ENCODE measurements at places on chromosomes 1 and 21.
A peak's percentile ranks its signal among the peaks of the same experiment; 100 is the strongest.

DNA sequence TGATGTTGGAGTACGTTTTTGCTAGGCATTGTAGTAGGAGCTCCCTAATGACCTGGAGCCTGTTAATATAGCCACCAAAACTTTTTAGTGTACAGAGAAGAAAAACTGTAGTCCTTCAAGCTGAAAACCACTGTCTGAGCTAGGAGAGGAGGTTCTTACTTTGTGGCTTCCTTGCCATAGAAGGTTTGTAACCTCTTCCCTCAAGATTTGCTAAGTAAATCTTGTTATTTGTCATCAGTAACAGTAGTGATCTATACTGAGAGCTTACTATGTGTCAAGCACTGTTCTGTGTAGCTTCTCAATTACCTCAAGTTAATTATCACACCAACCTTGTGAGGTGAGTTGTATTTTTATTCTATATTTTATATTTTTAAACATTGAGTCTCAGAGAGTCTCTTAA is 21.2 kb upstream of the LRRC8C start:
- DNase-seq, result no peak
- H3K4me3 ChIP-seq, result no peak overlapping the region
- H3K4me1 ChIP-seq, result no peaks in the 10 kb centered on the region
- H3K27ac ChIP-seq, result no peak overlapping the region
- no peaks in the 10 kb centered on the region for H3K27me3 ChIP-seq

DNA sequence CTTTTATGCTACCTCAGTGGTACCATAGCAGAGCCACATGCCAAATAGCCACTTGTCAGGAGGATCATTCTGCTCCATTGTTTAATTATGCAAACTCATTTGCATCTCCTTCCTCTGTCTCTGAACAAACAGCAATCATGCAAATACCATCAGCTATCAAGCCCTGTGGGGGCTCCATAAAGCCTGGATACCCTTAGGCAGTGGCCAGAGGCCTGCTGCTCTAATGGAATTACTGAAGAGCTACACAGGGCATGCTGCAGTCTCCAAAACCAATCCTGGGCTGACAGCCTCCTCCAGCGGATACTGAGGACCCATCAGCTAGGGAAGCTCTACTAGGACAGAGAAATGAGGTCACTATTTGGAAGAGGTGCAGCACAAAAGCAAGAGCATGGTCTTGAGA is 376.3 kb downstream of the KCNH1 start:
- H3K27me3 ChIP-seq, result no peaks in the 10 kb centered on the region
- no peak overlapping the region for H3K27ac ChIP-seq
- no peak overlapping the region for H3K4me3 ChIP-seq
- H3K36me3 ChIP-seq, result no peaks in the 10 kb centered on the region
- no peaks in the 10 kb centered on the region for H3K4me1 ChIP-seq
- DNase-seq, result no peak

GRCh38 chr21:41769111-41769510 is 2.3 kb upstream of the RIPK4 start:
- H3K27ac ChIP-seq, result peak overlapping the region; percentile 95
- DNase-seq, result no peak
- H3K27me3 ChIP-seq, result no peaks in the 10 kb centered on the region
- H3K4me1 ChIP-seq, result peaks cover 30% of the 10 kb centered on the region

GRCh38 chr1:119027759-119028158 is 39.6 kb upstream of the TBX15 start:
- no peaks in the 10 kb centered on the region for H3K27me3 ChIP-seq
- no peaks in the 10 kb centered on the region for H3K4me1 ChIP-seq
- H3K36me3 ChIP-seq, result no peaks in the 10 kb centered on the region
- H3K27ac ChIP-seq, result no peak overlapping the region
- no peak overlapping the region for H3K4me3 ChIP-seq
- DNase-seq, result no peak

GRCh38 chr1:155938220-155938627 is 3.2 kb upstream of the RXFP4 start:
- no peak overlapping the region for H3K4me3 ChIP-seq
- peaks cover 7% of the 10 kb centered on the region for H3K36me3 ChIP-seq
- H3K27me3 ChIP-seq, result no peaks in the 10 kb centered on the region
- peaks cover 35% of the 10 kb centered on the region for H3K4me1 ChIP-seq
- peak; percentile 90 for DNase-seq
- H3K27ac ChIP-seq, result peak overlapping the region; percentile 73

DNA sequence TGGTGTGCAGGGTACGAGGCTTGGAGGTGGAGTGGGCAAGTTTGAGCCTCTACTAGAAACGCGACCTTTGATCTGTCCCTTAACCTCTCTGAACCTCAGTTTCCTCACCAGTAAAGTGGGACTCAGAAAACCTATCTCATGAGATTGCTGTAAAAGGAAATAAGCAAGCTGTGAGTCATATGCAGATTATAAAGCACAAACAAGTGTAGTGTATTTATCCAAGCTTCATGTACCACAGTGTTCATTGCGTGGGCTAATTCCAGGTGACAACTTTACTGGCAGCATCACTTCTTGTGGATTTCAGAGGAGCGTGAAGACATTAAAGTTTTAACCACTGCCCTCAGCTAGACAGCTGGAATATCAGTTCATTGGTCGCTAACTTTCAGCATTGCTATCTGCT is 44.4 kb downstream of the ZNF697 start:
- no peaks in the 10 kb centered on the region for H3K27me3 ChIP-seq
- no peak overlapping the region for H3K27ac ChIP-seq
- no peaks in the 10 kb centered on the region for H3K4me1 ChIP-seq
- DNase-seq, result no peak

- no peak for DNase-seq
- H3K4me1 ChIP-seq, result peaks cover 3% of the 10 kb centered on the region
- H3K36me3 ChIP-seq, result no peaks in the 10 kb centered on the region
- no peak overlapping the region for H3K27ac ChIP-seq
- no peaks in the 10 kb centered on the region for H3K27me3 ChIP-seq
These were observed 36.5 kb downstream of the KCNK2 start for GRCh38 chr1:215119056-215119455.

- no peak overlapping the region for H3K4me3 ChIP-seq
- H3K36me3 ChIP-seq, result no peaks in the 10 kb centered on the region
- no peaks in the 10 kb centered on the region for H3K27me3 ChIP-seq
- H3K4me1 ChIP-seq, result no peaks in the 10 kb centered on the region
- H3K27ac ChIP-seq, result no peak overlapping the region
- DNase-seq, result no peak
These were observed 52.7 kb upstream of the SERBP1 start for GRCh38 chr1:67482733-67483482.

DNA sequence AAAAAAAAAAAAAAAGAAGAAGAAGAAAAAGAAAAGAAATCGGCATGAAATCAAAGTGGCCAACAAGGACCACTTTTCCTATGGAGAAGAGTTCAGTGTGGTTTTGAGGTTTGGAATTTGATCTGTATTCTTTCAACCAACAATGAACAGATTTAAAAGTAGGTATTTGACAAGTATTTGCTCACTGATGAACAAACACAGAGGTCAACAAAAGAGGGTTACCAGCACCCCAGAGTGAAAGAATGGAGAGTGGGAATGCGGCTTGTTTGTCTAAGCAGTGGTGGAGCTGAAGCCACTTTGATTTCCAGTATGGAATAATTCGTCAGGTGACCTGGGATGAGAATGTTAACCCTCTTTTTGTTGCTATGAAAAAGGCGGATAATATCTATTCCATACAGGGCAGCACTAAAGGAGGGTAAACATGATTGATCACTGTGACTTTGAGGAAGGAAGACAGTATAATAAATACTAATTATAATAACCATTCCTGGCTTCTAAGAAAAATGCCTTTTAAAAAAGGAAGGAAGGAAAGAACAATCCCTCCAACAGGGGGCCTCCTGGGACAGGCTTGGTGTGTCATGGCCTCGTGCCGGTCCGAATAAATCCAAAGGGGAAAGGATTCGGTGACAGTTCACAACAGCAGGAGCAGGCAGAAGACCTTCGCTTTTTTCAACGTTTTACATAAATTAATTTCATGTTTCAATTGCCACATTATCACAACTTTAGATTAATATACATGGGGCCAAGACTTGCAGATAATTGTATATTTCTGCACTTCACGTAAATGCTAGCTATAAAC is 37.2 kb upstream of the SIM2 start:
- no peak overlapping the region for H3K4me3 ChIP-seq
- no peaks in the 10 kb centered on the region for H3K36me3 ChIP-seq
- H3K4me1 ChIP-seq, result no peaks in the 10 kb centered on the region

DNA sequence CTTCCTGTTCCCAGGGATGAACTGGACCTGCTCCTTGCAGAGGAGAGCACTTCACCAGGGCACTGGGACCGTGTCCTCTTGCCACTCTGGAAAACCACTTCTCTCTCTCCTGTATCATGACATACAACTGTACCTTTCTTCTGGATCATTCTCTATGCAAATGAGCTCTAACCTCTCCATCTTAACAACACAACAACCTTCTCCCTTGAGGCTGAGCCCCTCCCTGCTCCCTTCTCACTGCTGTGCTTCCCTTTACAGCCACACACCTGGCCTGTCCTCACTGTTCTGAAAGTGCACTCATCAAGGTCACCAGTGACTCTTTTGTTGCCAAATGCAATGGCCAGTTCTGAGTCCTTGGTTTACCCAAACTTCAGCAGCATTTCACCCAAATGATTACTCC is 54.5 kb upstream of the MRPS6 start:
- H3K4me3 ChIP-seq, result no peak overlapping the region
- H3K4me1 ChIP-seq, result peaks cover 7% of the 10 kb centered on the region
- H3K36me3 ChIP-seq, result no peaks in the 10 kb centered on the region
- no peak overlapping the region for H3K27ac ChIP-seq
- DNase-seq, result no peak

- no peaks in the 10 kb centered on the region for H3K27me3 ChIP-seq
- no peak for DNase-seq
- no peaks in the 10 kb centered on the region for H3K36me3 ChIP-seq
- peaks cover 24% of the 10 kb centered on the region for H3K4me1 ChIP-seq
These were observed 16.3 kb upstream of the CLIC4 start for GRCh38 chr1:24728982-24729381.

GRCh38 chr21:24671901-24672300 is 935.4 kb downstream of the MRPL39 start:
- no peaks in the 10 kb centered on the region for H3K4me1 ChIP-seq
- H3K4me3 ChIP-seq, result no peak overlapping the region
- H3K27ac ChIP-seq, result no peak overlapping the region
- DNase-seq, result no peak

DNA sequence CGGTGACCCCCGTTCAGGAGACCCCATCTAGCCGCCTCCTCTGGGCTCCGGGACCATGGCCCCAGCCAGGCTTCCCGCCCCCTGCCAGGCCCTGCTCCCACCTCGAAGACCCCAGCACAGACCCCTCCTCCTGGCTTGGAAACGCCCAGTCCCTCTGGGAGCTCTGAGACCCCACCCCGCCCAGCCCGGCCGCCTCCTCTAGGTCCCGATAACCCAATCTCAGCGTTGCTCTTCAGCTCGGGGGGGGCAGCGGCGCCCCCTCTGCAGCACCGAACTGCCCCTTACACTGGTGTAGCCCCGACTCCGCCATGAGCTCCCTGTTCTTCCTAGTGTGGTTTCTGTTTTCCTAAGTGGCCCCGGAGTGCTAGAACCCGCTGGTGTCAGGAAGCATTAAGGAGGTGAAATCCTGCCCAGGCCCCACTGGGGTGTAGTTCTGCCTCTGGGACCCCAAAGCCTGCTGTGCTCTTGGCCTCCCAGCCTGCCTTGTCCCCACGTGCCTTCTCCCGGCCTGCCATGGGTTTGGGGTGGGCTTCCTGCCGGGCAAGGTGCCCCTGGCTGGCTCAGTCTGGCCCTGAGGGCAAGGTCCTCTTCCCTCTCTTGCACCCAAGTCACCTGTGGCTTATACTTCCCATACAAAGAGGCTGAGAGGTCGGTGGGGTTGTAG is 10.7 kb upstream of the MMEL1 start:
- peaks cover 6% of the 10 kb centered on the region for H3K4me1 ChIP-seq
- no peak overlapping the region for H3K27ac ChIP-seq
- no peaks in the 10 kb centered on the region for H3K36me3 ChIP-seq

GRCh38 chr1:54360165-54361005 is 45.8 kb downstream of the SSBP3 start:
- H3K4me1 ChIP-seq, result no peaks in the 10 kb centered on the region
- no peaks in the 10 kb centered on the region for H3K36me3 ChIP-seq
- no peak overlapping the region for H3K27ac ChIP-seq
- no peaks in the 10 kb centered on the region for H3K27me3 ChIP-seq

DNA sequence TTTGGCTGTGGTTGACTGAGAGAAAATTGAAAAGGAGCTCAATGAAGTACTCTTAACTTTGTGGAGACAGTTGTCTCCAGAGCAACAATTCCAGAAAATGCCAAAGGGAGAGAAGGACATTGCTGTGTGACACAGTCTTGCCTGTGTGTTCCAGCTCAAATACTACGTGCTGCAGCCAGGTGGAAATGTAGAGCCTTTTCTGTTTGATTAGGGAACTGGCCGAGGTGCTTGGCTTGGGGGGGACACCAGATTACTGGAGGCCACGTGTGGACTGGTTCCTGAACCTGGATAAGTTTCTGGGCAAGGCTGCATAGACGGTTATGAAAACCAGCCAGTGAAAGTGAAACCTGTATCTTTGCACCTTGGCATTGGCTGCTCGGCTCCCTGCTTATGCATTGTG is 217.9 kb downstream of the CTH start:
- H3K4me1 ChIP-seq, result no peaks in the 10 kb centered on the region
- no peak for DNase-seq
- no peaks in the 10 kb centered on the region for H3K27me3 ChIP-seq
- no peak overlapping the region for H3K4me3 ChIP-seq

DNA sequence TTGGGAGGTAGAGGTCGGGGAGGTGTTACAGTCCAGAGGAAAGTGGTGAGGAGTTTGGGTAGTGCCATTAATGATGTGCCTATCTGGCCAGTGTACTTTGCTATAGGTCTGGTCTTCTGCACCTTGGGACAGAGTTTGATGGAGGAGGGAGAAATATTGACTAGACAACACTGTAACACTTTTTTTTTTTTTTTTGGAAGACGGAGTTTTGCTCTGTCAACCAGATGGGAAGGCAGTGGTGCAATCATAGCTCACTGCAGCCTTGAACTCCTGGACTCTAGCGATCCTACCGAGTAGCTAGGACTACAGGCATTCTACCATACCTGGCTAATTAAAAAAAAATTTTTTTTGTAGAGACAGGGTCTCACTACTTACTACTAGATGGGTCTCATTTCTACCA is 1.9 kb downstream of the SCP2 start:
- H3K36me3 ChIP-seq, result no peaks in the 10 kb centered on the region
- H3K27ac ChIP-seq, result no peak overlapping the region
- H3K27me3 ChIP-seq, result no peaks in the 10 kb centered on the region
- DNase-seq, result no peak
- H3K4me1 ChIP-seq, result peaks cover 11% of the 10 kb centered on the region

Data from Panc1 (cell line).